ENCODE measurements at places on chromosomes 1 and 21.

- no peak for DNase-seq
Measured at GRCh38 chr1:206699000-206699586, 14.4 kb downstream of the MAPKAPK2 start.

GRCh38 chr1:2049225-2049717, 940 bp upstream of the PRKCZ start:
- no peak for DNase-seq

DNA sequence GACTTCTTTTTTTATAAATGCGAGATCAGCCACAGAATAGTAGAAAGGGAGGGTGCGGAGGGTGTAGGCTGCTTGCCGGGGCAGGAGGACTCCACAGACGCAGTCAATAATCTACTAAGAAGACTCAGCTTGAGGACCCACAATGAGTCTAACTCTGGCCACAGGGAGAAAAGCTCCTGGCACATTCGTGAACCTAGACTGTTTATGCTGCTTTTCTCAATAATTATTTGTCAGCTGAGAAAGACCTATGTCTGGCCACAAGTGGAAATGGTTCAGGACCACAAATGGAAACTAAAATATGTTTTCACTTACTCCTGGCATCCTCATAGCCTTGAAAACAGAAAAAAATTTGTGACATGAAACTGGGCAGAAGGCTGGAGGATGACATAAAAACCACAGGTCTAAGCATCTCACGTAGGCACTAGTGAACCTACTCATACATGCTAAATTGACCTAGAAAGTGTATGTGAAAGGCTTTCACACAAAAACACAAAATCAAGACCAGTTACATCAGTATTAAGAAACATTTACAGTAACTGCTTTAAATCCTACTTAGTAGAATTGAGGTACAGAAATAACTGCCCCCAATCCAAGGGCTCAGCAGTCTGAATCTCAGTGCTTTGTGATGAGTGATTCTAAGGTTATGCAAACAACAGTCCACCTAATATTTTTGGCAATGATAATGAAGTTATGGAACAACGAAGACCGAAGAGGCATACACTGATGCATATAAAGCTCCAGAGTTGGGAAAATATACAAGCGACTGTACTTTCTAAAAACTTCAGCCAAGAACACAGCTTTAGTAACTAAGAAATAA, 159.5 kb downstream of the SLC45A1 start:
- DNase-seq, result no peak

DNA sequence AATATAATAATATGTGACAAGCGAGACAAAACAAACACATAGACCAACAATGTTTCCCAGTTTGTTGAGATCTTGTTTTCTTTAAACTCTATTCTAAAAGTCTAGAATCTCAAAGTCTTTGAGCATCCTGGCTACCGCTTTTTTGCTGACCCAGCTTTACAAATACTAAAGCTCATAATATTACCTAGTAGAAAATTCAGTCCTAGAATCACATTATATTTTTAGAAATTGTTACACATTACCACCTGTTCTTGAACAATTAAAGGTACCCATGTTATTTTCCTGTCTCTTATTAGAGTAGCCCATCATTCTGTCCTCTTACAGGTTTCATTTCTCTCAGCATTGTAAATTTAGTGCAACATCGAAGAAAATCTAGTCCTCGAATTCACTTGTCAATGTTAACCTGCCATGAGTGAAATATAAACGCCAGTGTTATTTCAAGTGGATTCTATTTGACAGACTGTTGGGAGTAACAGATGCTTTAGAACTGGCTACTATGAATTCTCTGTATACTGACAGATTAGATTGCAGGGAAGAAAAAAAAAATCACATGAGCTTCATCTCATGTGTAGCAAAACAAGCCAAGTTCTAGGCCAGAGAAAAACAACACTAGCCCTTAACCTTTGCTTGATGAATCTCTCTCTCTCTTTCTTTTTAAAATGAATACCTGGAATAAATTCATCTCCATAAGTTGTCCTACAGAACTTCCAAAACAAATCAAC, 851.2 kb upstream of the ADAMTS5 start:
- no peak for DNase-seq

DNA sequence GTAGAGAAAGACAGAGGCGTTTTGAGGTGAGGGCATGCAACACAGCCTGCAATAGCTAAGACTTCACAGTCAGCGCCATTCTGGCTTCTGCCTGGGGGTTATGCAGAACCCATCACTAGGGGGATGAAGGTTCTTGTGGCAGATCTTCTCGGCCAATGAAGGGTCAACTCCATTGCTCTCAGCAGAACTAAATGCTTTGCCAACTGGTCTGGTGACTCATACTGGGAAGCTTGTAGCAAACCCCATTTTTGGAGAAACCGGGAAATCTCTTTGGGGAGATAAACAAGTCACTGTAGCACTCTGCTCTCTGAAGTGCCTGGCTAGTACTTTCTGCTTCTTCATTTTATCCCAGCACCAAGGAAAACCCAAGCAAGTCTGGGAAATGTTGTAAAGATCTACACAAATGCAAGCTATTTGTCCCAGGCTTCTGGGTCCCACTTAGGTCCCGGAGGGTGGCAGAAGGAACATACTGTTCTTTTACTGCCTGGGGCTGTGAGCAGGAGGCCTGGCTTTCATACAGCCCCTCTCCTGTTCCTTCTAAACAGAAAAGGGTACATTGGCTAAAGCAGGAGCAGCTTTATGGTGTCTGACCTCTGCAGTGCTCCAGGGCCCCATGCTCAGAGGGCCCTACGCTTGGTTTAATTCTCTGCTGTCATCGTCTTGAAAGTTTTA, 28.8 kb downstream of the SHISA4 start:
- DNase-seq, result no peak

DNA sequence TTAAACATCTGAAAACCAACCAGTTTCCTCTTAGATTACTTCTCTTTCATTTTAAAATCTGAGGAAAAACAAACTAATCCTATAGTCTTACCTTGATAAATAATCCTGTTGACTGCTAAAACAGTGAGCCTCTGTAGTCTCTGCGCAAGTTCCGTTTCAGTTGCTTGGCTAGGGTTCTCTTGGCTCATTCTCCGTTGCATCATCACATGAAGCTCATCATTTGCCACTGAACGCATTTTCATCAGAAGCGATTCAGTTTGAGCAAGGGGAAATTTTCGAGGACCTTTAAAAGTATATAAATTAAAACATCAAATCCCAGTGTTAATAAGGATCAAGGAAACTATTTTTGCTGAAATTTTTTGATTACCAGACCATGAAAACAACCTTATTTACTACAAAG, 96.7 kb upstream of the GNG4 start:
- DNase-seq, result no peak

- no peak for DNase-seq
Measured at GRCh38 chr21:28473530-28474220, 519.0 kb downstream of the LTN1 start.

DNA sequence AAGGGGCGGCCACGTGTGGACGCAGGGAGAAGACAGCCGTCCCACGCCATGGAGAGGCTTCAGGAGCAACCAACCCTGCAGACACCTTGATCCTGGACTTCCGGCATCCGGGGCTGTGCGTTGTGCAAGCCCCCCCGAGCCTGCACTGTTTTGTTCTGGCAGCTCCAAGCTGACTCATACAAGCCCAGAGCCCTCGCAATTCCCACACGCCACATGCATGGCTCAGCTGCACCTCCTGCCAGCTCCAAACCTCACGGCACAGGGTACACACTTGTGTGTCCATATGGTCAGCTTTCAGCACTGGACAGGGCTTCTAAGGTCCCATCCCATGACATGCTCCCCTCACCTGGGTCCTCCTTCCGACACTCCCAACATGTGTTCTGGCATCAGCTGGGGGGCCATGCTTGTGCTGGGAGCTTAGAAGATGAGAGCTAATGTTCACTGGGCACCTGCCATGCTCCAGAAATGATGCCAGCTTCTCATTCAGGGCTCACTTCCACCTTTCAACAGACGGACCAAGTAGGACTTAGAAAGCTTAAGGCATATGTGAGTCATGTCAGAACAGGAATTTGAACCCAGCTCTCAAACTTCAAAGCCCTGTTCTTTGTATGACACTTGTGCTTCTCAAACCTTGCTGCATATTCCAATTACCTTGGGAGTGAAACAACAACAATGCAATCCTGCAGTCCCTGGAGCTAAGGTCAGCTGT, 137.3 kb downstream of the PGBD5 start:
- DNase-seq, result no peak

DNA sequence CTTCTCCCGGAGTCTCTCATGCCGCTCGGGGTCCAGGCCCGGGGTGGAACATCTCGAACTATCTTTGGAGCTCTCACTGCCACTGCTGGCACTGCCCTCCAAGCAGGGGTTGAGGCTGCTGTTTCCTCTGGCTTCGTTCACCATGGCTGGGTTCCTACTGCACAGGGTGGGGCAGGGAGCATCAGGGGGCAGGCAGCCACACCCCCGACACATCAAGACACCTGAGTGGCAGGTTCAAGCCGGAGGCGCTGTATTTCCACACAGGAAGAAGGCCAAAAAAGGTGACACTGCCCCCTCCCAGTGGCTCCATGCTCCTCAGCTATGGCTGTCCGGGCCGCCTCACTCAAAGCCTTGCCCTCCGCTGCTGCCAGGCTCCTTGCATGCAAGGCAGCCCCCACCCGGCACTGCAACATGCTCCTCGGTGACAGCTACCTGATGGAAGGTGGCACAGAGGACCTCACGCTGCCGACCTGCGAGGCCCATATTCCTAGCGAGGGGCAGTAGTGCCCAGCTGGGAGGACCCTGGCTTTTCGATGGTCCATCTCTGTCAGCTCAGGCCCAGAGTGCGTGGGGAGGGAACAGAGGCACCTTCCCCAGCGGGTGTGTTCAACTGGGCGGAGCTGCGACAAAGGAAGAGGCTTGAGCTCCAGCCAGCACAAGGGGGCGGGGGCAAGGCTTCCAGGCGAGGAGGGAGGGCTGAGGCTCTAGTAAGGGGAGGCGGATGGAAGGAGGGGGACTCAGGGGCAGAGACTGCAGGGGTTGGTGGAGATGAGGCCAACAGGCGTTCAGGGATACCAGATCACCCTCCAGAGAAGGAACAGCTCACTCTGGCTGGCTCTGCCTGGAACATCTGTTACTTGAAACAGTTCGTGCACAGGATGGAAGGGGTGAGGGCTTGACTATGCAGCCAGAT, 2.5 kb downstream of the MTHFR start:
- peak; percentile 69 for DNase-seq

GRCh38 chr1:170503665-170504064, 28.3 kb upstream of the GORAB start:
- no peak for DNase-seq

DNA sequence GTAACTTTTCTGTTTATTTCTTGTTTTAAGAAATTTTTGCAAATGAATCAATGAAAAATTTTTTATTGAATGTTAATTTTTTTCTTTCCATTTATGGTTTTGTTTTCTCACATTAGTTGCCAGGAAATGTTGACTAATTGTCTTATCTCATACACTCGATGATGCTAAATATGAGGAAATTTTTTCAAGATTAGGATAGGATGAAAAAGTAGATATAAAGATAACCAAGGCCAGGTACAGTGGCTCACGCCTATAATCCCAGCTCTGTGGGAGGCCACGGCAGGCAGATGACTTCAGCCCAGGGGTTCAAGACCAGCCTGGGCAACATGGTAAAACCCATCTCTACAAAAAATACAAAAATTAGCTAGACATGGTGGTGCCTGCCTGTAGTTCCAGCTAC, 12.6 kb downstream of the LAX1 start:
- DNase-seq, result no peak

DNA sequence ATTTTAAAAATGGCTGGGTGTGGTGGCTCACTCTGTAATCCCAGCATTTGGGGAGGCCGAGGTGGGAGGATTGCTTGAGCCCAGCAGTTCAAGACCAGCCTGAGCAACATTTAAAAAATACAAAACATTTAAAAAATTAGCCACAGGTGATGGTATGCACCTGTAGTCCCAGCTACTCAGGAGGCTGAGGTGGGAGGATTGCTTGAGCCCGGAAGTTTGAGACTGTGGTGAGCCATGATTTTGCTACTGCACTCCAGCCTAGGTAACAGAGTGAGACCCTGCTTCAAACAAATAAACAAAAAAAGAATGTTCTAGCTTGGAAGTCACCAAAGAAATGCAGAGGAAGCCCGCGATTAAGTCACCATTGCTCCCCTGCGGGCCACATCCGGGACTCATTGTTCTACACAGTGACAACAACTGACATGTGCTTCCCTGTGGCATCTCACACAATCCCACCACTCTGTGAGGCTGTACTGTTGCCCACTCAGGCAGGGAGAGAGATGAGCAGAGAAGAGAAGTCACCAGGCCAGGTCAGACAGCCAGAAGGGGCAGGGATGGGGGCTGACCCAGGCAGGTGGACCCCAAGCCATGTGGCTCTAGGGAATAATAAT, 18.4 kb upstream of the SPATC1L start:
- DNase-seq, result no peak

GRCh38 chr1:13792419-13792818, 92.4 kb downstream of the PRDM2 start:
- no peak for DNase-seq

DNA sequence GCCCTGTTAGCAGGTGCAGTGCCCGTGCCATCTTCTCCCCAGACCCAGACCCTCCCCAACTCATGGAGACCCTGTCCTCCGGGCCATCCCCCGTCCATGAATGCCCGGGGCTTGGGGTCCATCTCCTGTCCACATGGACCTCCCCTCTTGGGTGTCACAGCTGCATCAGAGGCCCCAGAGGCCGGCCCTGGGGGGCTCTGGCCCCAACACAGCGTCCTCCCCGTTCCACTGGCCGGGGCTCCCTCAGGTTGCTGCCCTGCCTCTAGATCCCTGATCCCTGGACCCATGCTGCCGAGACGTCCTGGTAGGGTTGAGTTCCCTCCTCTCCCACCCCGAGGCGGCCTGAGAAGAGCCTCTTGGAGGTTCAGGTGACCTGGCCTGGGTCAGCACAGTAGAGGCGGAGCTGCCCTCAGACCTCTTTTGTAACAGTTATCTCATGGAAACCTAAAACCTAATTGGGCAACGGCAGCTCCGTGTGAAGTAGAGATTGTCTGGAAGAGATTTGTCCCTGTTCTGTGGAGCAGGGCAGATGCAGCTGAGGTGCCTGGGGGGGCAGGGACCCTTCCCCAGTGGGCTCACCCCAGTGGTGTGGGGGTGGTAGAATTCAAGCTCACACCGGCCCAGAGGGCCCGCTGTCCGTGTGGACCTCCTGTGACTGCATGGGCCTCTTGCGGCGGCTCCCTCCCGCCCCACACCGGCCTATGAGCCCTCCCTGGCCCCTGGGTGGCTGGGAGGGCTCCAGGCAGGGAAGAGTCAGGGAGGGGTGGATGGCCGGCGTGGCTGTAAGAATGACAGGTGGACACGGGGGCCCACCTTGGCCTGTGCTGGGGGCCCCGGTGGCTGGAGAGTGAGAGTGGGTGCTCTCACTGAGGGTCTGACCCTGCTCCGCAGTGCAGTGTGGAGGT, 56.1 kb downstream of the SKI start:
- no peak for DNase-seq

Data from effector memory CD8-positive, alpha-beta T cell (primary cell).